ENCODE measurements at places on chromosomes 3 and 15. TPM values are rescaled to one million over a fixed set of nuclear protein-coding genes. Genes with fewer than 3 reads are reported as not detected.

ADCY5 gene
- total RNA-seq, result 2.1 TPM

GHRL gene
- 0.64 TPM for total RNA-seq

HGD gene
- not detected for total RNA-seq

RUBCN gene
- total RNA-seq, result 46.1 TPM

NLGN1 gene
- 50.2 TPM for total RNA-seq

FHIT gene
- 15.2 TPM for total RNA-seq
